MG63 (cell line): ENCODE measurements at places on chromosomes 4 and X. TPM values are rescaled to one million over a fixed set of nuclear protein-coding genes. Genes with fewer than 3 reads are reported as not detected.
A peak's percentile ranks its signal among the peaks of the same experiment; 100 is the strongest.

Gene SRPK3
- not detected in 2 replicates for total RNA-seq

Gene FRG2
- not detected in 2 replicates for total RNA-seq

Gene F8A1
- 4.3 TPM in 1 of 2 replicates, not detected in the other for total RNA-seq

Gene RBMXL3
- not detected in 2 replicates for total RNA-seq

DNA sequence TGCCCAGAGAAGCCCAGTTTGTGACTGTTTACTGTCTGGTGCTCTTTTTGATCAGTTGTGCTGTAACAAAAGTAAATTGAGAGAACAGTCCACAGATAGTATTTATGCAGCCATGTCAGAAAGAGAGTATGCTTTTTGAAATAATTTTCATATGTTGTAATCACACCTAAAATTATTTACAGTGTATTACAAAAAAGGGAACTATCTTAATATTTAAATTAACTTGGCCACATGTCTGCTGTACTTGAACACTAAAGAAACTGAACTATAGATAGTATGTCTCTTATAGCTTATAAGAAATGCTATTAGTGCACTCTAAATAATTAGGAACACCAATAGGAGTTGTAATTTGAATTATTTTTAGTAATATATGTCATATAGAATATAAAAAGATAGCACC lies 30.2 kb downstream of the KIAA0232 start:
- DNase-seq: no peak

GRCh38 chr4:64581422-64581821 lies 172.2 kb upstream of the TECRL start:
- peak; percentile 42 for DNase-seq

DNA sequence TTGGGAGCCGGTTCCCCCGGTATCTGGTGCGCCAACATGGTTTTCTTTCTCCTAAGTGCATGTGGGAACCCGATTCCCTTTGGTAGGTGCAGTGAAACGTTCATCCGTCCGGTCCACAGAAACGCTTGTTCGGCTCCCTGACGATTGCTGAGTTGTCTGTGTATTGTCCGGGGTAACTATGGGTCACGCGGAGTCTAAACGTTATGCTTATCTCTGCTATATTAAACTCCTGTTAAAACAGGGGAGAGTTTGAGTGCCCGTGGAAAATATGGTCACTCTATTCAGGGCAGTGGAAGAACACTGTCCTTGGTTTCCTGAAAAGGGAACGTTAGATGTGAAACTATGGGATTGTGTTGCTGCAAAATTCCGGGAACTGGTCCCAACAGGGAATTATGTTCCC lies 32.4 kb upstream of the MGST2 start:
- DNase-seq: no peak

DNA sequence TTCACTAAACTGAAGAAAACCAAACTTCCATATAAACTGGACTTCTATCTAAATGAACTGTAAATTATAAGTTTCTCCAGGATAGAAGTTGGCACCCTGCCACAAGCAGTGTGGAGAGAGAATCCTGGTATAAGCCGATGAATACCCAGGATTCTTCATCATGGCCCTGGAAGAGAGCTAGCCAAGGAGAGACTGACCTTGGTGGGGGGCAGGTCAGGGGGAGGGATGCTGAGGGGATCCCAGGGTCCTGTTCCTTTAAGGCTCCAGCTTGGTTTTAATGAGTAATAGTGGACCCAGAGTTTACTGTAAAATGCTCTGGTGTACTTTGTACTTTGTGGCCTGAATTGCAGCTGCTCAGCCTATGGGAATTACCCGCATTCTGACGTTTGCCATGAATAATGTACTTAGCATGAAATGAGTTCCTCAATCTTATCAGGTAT lies 16.9 kb downstream of the RASSF6 start:
- no peak for DNase-seq

GRCh38 chrX:103839404-103839803 lies 7.3 kb upstream of the RAB9B start:
- DNase-seq: no peak

- DNase-seq: no peak
Observed at GRCh38 chrX:111652719-111653118, 28.3 kb upstream of the ALG13 start.

- no peak for DNase-seq
Observed at GRCh38 chr4:13750594-13750993, 123.1 kb upstream of the BOD1L1 start.

DNA sequence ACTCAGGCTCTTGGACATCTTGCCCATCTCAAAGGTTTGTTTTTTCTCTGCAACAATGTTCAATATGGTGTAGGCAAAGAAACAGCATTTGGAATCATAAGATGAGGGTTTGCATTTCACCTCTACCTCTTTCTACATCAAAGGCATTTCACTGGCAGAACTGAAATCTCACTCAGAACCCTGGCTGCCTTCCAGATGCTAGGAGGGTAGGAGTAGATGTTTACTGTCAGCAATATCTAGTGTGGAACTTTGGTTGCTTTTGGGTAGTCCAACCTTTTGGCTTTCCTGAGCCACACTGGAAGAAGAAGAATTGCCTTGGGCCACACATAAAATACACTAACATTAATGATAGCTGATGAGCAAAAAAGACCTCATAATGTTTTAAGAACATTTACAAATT lies 297.0 kb upstream of the KLF3 start:
- no peak for DNase-seq

- DNase-seq: no peak
Observed at GRCh38 chr4:110730318-110730717, 107.4 kb upstream of the PITX2 start.

GRCh38 chr4:7828793-7829301 lies 110.8 kb downstream of the AFAP1 start:
- DNase-seq: peak; percentile 30
